ENCODE measurements at places on chromosomes 11 and 22.
A peak's percentile ranks its signal among the peaks of the same experiment; 100 is the strongest.

GRCh38 chr11:33507967-33508366 is 192.7 kb downstream of the C11orf91 start:
- no peak for DNase-seq

DNA sequence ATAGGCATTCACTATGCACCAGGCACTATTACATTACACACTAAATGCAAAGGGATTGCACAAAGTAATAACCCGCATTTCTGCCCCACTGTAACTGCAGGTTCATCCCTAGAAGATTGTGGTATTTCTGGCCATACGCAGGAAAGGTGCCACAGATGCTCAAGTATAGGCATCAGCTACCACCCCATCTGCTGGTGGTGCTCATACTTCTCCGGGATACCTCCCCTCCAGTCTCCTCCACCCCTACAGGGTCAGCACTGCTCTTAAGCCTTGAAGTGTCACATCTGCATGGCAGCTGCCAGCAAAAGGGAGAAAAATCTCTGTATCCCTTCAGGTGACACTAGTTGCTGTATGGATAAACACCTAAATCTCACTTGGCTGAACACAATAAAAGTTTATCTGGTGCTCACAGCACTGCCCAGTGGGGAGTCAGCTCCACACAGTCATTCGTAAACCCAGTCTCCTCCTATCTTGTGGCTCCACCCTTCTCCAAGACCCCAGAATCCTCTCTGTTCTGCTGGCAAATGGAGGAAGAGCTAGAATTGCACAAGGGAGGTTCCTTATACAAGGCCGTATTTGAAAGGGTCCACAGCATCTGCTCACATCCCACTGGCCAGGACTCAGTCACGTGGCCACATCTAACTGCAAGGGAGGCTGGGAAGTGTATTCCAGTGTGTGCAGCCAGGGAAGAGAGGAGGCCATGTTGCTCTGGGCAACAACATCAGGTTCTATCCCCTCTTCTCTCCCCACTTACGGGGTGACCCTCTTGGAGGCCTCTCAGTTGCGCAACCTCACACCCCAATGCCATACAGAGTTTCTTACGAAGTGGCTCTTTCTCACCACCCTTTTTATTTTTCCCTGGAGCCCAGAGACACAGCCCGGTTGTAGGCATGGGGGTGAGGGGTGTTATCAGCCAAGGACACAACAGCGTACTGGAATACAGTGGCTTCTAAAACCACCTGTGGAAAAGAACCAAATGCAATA is 114.7 kb downstream of the BUD13 start:
- no peak for DNase-seq

DNA sequence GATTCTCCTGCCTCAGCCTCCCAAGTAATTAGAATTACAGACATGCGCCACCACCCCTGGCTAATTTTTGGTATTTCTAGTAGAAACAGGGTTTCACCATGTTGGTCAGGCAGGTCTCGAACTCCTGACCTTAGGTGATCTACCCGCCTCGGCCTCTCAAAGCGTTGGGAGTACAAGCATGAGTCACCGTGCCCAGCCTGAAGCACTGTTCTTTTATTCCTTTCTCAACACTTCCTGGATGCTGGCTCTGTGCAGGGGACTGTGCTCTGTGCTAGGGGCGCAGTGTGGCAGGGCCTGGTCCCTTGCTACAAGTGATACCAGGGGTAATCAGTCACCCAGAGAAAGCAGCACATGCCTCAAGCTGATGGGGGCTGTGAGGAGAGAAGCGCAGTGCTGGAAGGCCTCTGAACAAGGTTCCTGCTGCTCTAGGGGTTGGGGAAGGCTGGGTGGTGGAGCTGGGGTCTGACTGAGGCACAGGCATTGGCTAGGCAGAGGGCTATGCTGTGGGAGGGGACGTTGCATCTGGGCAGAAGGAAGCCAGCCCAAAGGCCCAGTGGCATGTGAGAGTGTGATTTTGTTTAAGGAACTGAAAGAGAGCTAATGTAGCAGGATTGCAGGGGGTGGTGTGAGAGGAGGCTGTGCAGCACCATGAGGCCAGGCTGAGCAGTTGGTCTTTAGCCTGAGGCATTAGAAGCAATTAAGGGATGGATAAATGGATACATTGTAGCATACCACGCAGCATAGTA is 42.5 kb downstream of the CABIN1 start:
- no peak for DNase-seq

- DNase-seq = no peak
Measured at GRCh38 chr11:109308551-109308950, 113.4 kb upstream of the C11orf87 start.

DNA sequence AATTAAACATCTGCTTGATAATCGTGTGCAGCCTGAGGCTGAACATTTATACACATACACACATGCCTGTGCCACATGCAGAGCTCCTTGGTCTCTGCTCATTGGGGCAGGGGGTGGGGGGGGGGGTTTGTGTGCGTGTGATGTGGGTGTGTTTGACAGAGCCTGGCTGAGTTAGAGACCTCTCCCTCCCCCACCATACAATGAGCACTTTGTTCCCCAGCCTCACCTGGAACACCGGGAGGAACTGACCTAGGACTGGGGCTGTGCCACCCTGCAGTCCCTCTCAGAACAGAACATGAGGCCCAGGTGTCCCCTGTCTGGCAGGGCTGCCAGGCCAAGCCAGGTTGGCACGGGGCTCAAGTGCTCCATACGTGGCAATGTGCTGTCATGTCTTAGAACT is 96.6 kb downstream of the TP53I11 start:
- no peak for DNase-seq

DNA sequence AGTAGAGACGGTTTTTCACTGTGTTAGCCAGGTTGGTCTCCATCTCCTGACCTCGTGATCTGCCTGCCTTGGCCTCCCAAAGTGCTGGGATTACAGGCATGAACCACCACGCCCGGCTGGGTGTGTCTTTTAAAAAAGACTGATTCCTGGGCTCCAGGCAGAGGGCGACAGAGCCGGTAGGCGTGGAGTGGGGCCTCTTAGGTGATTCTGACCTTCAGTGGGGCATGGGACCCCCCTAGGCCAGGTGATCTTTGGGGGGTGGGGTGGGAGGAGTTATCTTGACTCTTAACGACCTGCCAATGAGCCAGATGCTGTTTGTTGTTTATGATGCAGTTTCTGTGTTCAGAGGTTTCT is 12.9 kb upstream of the SORL1-AS1 start:
- no peak for DNase-seq

- DNase-seq = no peak
Measured at GRCh38 chr11:79076526-79077115, 364.2 kb downstream of the TENM4 start.

- DNase-seq = no peak
Measured at GRCh38 chr22:41499624-41500280, 30.8 kb downstream of the ACO2 start.

GRCh38 chr11:75562836-75563484 is 907 bp downstream of the SERPINH1 start:
- peak; percentile 89 for DNase-seq

DNA sequence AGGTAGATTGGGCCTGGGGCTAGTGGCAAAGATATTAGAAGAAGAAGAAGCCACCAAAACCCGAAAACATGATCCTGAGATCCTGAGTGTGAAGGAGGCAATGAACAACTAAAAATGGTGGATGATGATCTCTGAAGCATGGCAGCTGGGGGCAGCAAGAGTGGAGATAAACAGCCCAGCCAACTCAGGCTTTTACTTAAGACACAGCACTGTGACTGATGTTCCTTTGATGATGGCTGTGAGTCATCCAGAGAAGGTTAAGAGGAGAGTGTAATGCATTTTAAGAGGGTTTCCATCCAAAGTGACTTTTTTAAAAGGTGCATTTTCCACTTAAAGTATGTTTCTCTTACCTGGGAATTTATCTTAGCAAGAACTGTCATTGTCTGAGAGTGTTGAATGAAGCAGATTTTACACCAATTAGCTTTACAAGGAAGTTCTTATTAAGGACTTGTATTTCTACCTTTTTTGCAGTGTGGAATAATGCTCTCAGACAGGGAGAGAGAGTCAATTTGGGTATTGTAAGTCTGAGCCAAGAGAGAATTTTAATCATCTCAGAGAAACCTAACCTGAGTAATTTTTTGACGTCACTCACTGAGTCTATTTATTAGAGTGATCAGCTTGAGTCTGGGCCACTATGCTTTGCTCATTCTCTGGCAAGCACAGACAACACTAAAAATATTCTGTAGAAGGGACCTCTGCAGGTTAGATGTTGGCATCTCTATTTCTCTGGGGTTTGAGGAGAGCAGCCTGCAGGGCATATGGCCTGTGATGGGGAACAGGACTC is 14.1 kb upstream of the CALCB start:
- DNase-seq = no peak

DNA sequence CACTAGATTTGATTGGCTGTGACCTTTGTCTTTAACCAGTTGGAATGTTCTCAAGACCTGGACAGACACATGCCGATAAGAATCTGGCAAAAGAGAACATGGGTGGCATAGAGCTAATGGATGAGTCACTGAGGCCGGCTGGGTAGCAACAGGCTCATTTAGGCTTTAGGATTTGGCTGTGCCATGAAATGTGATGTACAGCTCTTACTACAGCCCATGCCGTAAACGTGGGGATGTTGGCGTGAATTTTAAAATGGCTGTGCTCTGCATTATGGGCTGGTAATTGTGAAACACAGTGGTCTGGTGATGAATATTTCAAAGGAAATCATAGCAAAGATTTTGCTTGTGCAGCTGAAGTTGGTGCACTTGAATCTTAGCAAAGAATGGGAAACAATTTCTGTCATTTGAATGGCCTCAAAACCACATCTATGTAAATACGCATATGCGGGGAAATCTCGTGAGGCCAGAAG is 332.4 kb downstream of the TBC1D22A start:
- DNase-seq = no peak

- no peak for DNase-seq
Measured at GRCh38 chr11:87903345-87903744, 271.9 kb downstream of the RAB38 start.

DNA sequence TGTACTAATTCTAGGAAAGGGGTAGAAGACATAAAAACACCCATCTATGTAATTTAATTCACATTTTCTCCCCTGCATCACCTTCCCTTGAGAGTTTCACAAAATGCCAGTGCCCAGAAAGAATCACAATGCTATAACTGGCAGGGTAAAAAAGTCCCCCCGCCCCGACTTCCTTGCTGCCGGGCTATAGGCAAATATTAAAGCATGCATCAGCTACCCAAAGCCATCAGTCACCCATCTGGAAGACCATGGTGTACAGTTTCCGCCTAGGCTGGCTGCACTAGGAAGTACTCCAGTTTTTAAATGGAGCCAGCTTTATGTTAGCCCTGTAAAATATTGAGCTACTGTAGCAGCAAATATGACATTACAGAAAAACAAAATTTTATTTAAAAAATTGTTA is 67.8 kb downstream of the ST14 start:
- no peak for DNase-seq

GRCh38 chr11:23100726-23101125 is 240.5 kb upstream of the CCDC179 start:
- DNase-seq = no peak

DNA sequence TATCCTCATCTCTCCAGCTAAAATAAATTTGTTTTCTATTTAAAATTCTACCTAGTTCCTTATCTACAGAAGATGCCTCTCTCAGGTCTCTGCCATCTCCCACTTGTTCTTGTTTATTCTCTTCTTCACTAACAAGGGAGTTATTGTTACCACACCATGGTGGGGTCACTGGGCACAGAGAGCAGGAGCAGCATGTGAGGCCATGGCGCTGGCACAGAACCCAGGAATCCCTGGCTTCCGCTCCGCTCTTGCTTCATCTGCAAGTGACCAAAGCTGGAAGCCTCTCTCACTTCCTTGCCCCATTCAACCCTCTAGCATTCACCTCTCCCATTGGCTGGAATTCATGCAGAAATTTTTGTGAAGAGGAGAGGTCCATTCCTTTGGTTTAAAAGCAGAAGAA is 190.7 kb upstream of the NCAM1 start:
- no peak for DNase-seq

DNA sequence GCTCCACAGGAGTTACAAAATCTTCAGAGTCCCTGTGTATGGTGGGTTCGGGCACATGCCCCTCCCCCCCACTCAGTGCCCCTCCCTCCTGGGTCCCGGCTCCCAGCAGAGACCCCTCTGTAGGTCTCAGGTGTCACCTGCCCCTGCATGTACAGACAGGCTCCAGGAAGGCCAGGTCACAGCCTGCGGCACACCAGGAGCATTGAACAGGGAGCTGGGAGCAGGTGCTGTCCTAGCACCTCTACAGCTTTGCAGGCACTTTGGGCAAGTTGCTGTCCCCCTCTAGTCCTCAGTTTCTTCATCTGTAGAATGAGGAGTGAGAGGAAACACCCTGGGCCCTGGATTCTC is 80.1 kb upstream of the RTL6 start:
- DNase-seq = peak; percentile 32

DNA sequence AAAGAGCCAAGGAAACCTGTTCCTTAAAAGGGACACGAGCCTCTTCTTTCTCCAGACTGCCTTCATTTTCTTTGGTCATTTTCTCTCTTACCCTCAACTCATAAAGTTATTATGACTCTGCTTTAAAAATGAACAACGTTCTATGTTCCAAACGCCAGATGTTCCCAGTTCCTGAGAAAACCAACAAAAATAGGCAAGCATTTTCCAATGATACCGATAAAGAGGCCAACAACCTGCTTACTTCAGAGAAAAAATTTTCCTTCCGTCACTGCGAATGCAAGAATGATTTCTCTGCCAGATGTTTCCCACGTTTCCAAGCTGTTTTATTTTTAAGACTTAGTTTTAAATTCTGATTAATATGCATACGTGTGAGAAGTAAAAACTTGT is 315 bp upstream of the TRPC6 start:
- no peak for DNase-seq

DNA sequence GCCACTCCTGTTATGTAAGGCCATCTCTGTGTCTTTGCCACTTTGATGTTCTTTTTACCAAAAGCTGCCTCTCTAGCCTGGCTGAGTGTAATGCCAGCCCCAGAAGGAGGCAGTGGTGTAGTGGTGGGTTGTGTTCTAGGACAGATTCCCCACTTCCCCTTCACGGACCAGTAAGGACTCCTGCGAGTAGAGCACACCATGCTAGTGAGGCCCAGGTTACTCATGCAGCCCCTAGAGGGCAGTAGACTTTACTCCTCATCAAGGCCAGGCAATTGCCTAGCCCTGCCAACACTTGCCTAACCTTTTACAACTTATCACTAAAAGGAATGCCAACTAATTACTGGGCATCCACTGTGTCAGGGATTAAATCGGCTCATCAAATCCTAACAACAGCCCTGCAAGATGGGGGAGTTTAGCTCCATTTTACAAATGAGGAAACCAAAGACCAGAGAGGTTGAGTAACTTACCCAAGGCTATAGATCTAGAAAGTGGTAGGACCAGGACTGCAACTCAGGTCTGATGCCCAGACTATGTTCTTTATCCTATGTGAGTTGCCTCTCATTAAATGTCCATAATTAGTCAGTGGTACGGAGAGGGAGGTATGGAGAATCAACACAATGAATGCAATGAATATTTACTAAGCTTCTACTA is 75.3 kb downstream of the APIP start:
- DNase-seq = no peak

DNA sequence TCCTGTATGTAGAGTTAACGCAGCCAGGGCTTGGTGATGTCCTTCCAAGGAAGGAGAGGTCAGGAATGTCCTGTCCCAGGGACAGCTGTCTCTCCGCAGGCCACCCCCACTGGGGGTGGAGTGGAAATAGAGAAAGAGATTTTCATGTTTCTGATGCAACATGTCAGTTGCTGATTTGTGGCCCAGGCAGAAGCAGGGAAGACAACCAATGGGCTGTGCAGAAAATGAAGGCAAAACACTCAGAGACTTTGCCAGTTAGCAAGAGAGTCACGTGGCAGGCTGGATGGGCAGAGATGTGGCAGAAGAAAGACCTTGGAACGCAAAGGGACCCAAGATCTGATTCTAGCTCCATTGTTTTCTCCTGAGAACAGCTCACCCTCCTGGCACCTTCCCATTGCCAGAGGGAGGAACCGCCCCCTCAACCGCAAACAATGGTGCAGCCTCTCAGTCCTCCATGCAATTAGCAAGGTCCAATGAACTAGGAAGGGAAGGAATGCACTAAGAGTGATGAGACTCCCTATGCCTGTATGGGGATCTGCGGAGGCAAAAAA is 71.0 kb downstream of the SYN3 start:
- DNase-seq = peak; percentile 62

All from ecto neural progenitor cell (in vitro differentiated cells).